ENCODE measurements at places on chromosomes 4 and X. TPM values are rescaled to one million over a fixed set of nuclear protein-coding genes. Genes with fewer than 3 reads are reported as not detected.

- DNase-seq = no peak
Measured at GRCh38 chr4:184756399-184756798, 22.5 kb upstream of the CENPU start.

GRCh38 chrX:69618803-69619202 lies 2.9 kb downstream of the EDA start:
- DNase-seq = no peak

GRCh38 chr4:153763404-153763803 lies 3.6 kb upstream of the RNF175 start:
- no peak for DNase-seq

DNA sequence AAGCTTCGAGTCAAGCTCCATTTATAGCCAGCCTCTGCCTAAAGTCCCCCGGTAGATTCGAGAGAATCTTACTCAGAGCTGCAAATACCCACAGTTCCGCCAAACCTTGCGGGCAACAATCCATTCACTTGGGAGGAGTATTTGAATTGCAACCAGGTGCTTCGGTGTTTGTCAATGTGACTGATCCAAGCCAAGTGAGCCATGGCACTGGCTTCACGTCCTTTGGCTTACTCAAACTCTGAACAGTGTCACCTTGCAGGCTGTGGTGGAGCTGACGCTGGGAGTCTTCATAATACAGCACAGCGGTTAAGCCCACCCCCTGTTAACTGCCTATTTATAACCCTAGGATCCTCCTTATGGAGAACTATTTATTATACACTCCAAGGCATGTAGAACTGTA lies 11.2 kb downstream of the CD40LG start:
- DNase-seq = no peak

DNA sequence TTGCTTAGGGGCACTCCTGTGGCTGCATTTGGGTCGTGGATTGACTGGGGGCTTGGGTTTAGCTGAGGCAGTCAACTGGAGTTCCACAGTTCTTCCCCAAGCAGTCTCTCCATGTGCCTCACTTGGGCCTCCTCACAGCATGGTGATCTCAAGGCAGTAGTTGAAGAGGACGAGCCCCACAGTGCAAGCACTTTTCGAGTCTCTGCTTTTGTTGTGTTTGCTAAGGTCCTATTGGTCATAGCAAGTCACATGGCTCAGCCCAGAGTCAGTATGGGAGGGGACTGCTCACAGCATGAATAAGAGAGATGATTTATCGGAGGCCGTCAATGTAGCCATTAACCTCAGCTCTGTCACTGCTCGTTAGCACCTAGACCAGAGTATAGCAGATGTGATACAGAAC lies 29.7 kb downstream of the BMX start:
- DNase-seq = no peak

DNA sequence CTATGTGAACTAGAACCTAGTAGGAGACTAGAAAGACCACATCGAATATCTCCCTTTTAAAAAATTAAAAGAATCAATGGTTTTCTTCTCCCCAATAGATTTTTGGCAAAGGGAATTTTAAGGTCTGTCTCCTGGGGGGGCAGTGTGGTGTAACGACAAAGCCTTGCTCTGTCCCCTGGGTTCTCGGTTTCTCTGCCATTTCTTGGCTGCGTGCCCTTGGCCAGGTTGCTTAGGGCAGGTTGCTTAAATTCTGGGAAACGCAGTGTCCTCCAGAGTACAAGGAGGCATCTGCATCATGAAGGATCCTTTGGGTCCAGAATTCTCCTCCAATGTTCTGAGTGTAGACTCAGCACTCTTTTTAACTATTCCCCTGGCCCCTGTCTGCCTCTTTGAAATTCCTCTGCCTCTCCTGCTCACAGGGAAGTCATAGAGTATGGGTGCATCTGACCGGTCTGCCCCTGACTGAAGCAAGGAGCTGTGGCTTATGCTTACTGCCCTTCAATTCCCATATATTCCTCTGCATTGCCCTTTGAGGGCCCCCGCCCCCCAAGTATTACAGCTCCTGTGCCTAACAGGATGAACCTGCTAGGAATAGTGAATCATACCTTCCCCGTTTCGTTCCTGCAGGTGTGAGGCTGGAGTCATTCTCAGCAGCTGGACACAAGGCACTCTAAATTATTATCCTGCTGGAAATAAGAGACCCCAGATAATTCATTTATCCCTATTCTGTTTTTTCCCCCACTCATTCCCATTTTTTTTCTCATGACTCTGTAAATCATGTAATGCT lies 2.2 kb downstream of the KIT start:
- no peak for DNase-seq

DNA sequence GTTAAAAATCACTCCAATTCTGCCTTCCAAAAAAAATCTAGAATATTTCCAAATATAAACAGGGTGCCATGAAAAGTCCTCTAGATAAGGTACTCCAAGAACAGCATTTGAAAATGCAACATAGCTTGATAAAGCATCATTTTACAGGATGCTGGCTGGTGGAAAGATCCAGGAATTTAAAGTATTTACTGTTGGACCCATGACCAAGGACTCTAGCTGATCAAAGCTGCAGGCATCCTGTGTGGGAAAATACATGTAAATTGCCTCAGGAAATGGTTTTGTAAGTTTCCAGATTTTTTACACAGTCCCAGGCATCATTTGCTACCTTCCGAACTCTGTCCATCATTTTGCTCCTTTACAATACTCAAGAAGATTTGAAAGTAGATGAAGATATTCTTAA lies 164.4 kb downstream of the GRIA3 start:
- DNase-seq = no peak

- no peak for DNase-seq
Measured at GRCh38 chr4:5118091-5118786, 67.0 kb downstream of the STK32B start.

GRCh38 chr4:20046931-20047677 lies 204.6 kb upstream of the SLIT2 start:
- no peak for DNase-seq

GRCh38 chr4:76680952-76681351 lies 217.0 kb downstream of the SOWAHB start:
- DNase-seq = no peak

GRCh38 chrX:42119076-42119475 lies 195.7 kb upstream of the CASK start:
- no peak for DNase-seq

DNA sequence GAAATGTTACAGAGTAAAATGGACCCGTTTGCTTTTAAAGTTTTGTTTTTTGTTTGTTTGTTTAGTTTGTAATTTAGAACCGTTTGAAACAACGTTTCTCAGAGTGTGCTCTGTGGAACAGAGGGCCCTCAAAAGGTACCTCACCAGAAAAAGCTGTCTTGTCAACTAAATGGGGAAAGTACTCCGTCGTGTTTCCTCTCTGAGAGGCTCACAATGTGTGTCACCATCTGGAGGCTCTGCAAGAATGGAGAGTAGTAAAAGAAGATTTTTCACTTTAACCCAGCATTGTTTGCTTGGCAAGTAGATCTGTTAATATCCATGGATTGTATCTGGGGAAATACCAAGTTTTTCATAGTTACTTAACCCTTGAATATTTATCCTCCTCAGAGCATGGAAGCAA lies 1.5 kb upstream of the ENPEP start:
- DNase-seq = no peak

- DNase-seq = no peak
Measured at GRCh38 chrX:99933865-99934264, 476.2 kb downstream of the PCDH19 start.

DNA sequence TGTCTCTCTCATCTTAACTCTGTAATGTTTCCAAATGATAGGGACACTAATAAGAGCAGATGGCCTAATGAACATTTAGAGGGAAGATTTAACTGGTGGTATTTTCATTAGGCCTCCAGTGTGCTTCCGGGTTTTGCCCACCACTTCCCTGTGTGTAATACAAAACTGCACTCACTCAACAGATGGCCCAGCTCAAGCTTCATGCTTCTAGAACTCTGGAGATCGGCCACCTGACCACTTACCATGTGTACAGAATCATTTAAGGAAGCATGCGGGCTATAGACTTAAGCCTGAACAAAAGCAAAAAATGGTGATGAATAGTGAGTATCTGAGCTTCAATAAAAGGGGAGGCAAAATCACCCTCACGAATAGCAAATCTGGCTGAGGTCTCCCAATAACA lies 89.3 kb downstream of the SH2D1A start:
- no peak for DNase-seq

DNA sequence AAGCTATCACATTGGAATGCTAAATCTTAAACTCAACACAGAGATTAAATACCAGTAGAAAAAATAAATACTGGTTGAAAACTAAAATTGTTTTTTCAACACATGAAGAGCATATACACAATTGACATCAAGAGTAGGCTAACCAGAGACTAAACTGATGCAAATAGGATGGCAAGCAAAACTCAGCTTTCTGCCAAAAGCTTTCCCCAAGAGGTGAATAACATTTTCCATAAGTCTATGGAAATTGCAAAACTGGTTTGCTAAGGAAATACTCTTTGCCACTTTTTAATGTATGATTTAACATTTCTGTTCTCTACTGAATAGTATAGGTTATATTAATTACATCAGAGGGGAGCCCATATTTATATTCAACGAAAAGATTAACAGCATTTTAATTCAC lies 23.8 kb downstream of the IQCM start:
- no peak for DNase-seq

DNA sequence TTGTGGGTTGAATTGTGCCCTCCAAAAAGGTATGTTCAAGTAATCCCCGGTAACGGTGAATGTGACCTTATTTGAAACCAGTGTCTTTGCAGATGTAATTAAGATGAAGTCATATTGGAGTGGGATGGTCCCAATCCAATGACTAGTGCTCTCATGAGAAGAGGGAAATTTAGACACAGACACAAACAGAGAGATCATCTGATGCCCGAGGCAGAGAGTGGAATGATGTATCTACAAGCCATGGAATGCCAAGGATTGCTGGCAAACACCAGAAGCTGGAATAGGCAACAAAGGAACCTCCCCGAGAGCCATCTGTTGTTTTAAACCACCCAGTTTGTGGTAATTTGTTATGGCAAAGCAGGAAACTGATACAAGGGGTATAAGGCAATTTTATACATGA lies 35.1 kb downstream of the RPS6KA3 start:
- DNase-seq = no peak

The ZAR1 gene
- polyA plus RNA-seq = not detected

The TEX13C gene
- not detected for polyA plus RNA-seq

The WDR17 gene
- polyA plus RNA-seq = not detected
